ENCODE measurements at places on chromosomes 13 and 19. TPM values are rescaled to one million over a fixed set of nuclear protein-coding genes. Genes with fewer than 3 reads are reported as not detected.

DNA sequence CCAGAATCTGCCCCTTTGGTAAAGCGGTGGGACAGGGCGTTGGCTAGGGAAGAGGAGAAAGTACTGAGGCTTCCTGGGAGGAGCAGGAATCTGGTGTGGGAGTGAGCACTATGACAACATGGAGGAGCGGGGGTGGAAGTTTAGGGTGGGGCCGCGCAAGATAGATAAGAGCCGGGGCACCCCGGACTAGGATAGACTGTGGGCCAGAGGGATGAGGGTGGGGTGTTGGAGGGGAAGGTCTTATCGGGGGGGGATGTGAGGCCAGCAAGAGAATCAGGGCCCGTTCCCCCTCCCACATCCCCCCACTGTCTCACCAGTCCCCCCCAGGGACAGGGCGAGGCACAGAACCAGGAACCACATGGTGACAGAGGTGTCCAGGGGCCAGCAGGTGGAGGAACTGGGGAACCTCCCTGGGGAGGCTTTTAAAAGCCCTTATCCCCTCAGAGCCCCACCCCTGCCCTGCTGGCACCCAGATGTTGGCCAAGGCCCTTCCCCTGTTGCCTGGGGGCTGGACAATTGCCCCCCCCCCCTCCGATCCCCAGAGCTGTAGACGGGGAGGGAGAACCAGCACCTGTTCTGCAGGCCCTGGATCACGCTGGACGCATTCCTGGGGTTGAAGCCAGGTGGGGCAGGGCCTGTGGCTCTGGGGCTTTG is at the start of gene KLK1:
Gene KLK1, minus strand, starts transcription at position 399 of the 654 bp plus-strand sequence. Its CDS starts 39 bp downstream, at position 360.
- DNase-seq = no peak

ERVK3-1 gene
- polyA plus RNA-seq = 28.6 TPM

GRCh38 chr13:97189928-97190327 is 32.2 kb upstream of the MBNL2 start:
- no peak for DNase-seq

LYPD3 gene
- 0.42 TPM for polyA plus RNA-seq

IZUMO1 gene
- polyA plus RNA-seq = 0.39 TPM

GRCh38 chr19:13100031-13100588 is 2.5 kb downstream of the LYL1 start:
- DNase-seq = no peak

PLEKHF1 gene
- polyA plus RNA-seq = 38.8 TPM

- DNase-seq = no peak
Measured at GRCh38 chr13:43285933-43286597, 262.7 kb downstream of the DNAJC15 start.

C19orf73 gene
- polyA plus RNA-seq = 1.9 TPM

ALOX5AP gene
- polyA plus RNA-seq = 14.5 TPM

LIM2 gene
- polyA plus RNA-seq = not detected

DNA sequence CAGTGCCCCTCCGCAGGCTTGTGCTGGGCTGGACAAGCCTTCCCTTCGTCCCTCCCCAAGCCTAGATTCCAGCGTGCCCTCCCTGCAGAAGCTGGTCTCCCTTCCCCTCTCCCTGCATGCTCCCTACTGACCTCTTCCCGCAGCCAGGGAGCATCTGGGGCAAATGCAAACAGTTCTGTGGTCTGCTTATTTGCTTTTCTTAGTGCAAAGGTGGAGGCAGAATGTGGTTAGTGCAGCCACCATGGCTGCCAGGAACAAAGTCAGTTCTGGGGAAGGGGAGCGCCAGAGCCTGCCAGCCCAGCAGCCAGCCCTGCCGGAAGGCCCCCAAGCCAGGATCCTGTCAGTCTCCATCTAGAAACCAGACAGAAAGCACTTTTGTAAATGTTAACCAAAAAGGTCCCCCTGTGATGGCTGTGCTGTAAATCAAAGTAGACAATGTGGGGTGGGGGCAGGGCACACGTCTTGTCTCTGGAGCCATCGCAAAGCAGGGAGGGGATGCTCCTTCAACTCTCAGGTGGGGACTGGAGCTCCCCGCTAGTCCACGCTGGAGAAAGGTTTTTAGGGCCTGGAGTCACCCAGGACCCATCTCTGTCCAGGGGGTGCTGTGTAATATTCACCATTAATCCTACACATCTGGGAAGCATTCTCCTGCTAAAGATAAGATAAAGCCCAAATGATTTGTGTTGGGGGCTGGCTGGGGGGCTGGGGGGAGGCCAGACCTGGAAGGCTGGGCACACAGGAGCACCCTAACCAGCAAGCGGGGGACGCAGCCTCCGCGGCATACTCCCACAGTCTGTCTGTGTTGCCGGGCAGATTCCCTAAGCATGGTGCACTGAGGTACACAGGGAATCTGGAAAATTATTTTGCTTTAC is 30.9 kb downstream of the SERP2 start:
- no peak for DNase-seq

TNNI3 gene
- 4,629 TPM for polyA plus RNA-seq

DNA sequence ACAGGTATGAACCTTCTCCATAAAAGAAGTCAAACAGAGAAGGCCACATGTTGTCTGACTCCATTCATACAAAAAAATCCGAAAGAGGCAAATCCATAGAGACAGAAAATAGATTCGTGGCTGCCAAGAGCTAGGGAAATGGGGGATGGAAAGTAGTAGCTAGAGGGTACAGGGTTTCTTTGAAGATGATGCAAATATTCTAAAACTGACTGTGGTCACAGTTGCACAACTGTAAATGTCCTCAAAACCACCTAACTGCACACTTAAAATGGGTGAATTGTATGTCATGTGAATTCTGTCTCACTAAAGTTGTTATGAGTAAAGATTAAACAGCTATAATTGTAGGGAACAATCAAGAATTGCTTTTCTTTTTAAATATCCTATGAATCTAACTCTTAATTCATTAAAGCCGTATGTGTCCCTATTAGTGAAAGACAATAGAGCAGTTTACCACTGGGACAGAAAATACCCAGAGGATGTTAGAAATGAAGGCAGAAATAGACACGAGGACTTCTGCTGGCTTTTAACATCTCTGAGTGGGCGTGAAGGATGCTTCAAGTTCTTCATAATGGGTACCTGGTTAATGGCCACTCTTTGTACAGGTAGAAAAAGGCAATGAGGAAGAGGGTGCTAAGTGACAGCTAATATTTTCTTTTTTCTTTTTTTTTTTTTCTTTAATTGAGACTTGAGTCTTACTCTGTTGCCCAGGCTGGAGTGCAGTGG is 21.2 kb downstream of the INSR start:
- no peak for DNase-seq

BCAM gene
- polyA plus RNA-seq = 63.2 TPM

- no peak for DNase-seq
Measured at GRCh38 chr19:43525836-43526771, 897 bp downstream of the ETHE1 start.

- DNase-seq = no peak
Measured at GRCh38 chr13:101457176-101457575, 4.7 kb downstream of the ITGBL1 start.

PODNL1 gene
- polyA plus RNA-seq = 2.3 TPM

- DNase-seq = no peak
Measured at GRCh38 chr13:35988648-35989081, 142.5 kb downstream of the DCLK1 start.

BAX gene
- polyA plus RNA-seq = 17.6 TPM

- DNase-seq = no peak
Measured at GRCh38 chr19:54201980-54202379, 1.3 kb downstream of the RPS9 start.

DNA sequence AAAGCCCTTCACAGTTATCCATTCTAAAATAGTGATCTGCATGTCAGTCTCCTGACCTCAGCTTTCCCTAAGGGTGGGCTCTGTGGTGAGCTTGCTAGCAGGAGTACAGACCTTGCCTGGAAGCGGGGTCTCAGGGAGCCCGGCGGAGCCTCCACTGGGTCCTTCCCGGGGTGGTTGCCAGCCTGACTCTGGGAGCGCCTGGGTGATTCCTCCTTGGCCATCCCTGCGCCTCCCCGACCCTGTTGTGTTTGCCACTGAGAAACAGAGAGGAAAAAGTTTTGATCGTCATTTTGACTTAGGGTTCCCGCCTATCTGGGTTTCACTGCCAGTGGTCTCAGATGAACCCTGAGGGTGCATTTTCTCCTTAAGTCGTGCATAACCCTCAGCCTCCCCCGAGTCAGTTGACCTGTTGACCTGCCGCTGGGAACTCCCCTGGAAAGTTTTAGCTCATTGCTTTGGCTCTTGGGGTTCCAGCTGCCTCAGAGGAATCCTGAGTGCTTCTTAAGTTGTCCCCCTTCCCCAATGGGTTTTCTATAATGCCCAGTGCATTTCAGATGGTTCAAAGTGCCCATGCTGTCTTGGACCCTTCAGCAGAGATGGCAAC is 117.8 kb downstream of the RAB20 start:
- DNase-seq = no peak

- no peak for DNase-seq
Measured at GRCh38 chr19:17236811-17237543, 8.7 kb downstream of the NR2F6 start.

DNA sequence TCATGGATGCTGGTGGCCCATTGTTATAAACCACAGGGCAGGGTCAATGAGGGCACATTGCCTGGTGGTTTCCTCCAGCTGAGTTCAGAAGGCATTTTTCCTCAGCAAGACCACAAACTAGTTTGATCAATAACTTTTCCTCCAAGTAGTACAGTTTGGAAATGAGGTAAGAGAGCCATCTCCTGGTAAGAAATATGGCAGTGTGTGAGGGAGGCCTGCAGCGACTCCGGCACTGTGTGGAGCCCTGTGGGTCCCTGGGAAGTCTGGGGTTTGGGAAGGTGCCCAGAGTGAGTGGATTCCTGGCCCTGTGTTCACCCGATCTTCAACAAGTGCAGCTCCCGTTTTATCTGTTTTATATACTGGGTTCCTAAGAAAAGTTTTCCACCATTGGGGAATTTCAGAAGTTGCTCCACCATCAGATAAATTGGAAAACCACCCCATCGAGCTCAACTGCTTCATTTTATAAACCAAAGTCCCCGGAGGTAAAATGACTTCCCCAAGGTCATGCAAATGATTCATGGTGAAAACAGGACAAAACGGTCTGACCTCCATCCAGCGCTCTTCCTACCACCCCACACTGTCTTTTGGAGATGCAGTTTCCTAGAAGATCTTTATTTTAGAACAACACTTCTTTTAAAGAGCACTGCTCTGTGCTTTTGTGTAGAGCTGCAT is 148.4 kb downstream of the KATNAL1 start:
- no peak for DNase-seq

DNA sequence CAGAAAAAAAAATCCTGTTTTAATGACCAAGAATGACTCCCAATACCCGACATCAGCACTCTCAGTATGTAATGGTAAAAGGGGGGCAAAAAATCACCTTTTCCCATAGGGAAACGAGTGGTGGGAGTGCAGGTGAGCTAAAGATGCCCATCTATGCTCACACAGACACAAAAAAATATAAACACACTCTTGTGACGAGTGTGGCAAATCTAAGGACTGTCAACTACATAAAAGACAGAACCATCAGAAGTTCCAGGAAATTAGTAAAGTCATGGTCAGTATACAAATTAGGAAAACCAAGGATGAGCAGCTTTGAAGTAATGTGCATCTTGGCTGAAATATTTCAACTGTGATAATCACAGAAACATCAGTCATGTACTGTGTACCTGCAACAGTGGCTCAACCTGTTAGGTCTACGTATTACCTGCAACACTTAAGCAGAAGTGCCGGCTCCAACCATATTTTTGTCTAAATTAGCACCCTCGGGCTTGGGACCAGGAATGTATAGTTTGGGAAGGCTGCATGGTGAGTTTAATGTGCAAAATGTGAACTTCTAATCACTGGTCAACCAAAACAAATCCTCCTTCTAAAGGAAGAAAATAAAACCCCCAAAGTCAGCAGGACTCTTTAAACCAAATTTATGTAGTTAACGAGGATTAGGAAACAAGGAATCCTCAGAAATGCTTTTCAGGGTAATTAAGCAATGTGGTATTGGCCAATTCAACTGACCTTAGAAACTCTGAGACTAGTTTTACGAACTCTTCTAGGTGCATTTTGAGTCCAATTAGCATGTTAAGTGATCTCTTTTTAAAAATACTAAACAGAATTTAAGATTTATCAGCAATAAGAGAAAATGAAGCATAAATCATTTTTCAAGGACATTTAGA is 24.3 kb downstream of the ANKRD10 start:
- DNase-seq = no peak

LRRC4B gene
- polyA plus RNA-seq = 3.0 TPM

- DNase-seq = peak; percentile 68
Measured at GRCh38 chr19:42253245-42254088, 1.5 kb downstream of the ERF start.

ANKLE1 gene
- polyA plus RNA-seq = 0.15 TPM

MCF2L gene
- polyA plus RNA-seq = 38.6 TPM

- DNase-seq = no peak
Measured at GRCh38 chr19:3507371-3508120, 1.4 kb downstream of the FZR1 start.

ACP7 gene
- not detected for polyA plus RNA-seq

IRGC gene
- polyA plus RNA-seq = not detected

SIGLECL1 gene
- not detected for polyA plus RNA-seq

- peak; percentile 32 for DNase-seq
Measured at GRCh38 chr19:31880283-31880682, 465.1 kb upstream of the ZNF507 start.

DNA sequence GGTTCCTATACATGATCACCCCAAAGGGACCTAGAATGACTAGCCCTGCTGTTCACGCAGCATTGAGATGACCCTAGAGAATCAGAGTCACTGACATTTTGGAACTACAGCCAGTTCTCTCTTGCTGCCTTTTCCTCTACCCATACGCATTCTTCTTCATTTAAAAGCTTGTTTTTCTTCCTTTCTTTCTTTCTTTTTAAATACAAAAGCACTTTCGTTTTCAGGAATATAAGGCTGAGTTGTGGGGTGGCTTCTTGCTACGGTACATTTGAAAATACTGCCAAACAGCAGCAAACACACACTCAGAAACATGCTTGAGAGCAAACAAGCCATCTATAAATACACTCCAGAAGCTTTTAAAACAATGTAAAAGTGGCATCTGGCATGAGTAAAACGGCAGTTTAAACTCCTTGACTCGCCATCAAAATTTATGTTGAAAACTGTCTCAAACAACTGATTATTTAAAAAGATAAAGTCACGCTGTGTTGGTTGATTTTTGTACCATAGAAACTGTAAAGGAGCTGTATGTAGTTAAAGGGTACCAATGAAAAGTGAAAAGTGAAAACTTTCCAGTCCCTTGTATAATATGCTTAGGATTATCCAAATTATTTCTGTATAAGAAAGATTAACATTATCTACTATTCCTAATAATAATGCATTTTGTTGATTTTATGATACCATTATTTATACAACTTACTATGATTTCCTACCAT is 95.6 kb downstream of the PCDH9 start:
- DNase-seq = no peak
